ENCODE measurements at places on chromosomes 3 and 15.

- DNase-seq: no peak
Observed at GRCh38 chr15:74275957-74276356, 39.8 kb downstream of the CCDC33 start.

DNA sequence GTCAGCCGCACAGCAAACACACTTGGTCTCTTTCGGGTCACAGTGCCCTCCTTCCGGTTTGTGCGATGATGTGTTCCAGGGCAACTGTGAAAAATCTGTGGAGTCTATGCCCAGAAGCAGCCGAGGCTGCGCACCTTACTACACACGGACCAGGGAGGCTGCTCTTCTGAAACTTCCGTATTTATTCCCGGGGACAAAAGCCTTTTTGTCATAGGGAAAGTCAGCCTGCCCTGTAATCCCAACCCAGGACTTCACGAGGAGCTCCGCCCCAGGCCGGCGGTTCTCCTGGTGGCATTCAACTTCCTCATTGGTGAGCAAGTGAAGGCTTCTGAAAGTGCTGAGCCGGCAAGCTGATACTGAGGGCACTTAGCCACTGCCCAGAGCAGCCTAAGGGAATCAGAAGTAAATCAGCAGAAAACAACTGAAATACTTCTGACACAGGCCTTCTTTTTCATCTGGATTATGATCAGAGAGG is 126.5 kb downstream of the FMN1 start:
- DNase-seq: no peak

DNA sequence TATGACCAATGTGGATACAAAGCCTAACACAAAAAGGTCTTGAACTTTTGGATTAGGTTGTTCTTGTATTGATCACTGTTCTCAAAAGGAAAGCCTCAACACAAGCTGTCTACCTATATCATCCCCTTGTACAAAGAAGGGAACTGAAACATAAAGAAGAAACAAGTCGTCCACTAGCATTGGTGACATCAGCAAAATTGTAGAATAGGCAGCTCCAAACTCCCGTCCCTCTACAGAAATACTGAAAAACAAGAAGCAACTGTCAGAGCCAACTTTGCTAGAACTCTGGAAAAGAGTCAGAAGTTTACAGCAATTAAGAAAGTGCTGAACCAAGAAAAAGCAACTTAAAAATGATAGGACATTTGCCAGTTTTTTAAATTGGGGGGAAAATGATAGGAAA is 7.5 kb upstream of the NR1I2 start:
- DNase-seq: no peak

DNA sequence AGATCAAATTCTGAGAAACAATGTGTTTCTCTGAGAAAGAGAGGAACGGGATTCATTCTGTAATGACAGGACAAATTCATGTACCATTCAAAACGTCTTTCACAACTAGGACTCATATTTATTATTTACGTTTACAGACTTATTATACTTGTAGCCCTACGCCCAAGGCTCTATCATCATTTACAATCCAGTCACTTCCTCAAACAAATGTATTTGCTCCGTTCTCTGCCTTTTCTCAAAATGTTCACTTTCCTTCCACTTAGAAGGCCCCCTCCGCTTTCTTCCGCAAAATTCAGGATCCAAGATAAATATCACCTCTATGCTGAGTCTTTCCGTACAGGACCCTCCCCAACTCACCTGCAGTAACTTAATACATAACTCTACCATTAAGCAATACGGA is 745 bp downstream of the RSL24D1 start:
- no peak for DNase-seq
